Posterior cingulate gyrus (tissue), 11 donors: ENCODE measurements at places on chromosomes 16 and 17.

DNA sequence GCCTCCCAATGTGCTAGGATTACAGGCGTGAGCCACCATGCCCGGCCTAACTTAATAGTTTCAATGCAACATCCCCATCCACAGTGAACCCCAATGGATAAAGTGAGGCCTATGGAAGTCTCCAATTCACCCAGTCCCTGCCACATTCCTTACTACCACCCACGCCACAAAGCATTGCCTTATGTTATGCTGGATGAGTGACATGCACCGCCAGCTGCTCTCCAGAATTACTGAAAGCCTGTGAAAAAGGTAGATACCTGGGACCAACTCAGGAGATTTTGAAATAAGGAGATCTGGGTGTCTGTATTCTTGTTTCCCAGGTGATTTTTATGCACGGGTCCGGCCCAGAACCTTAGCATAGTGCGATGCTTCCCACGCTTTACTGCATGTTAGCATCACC is 16.9 kb upstream of the GAS7 start:
- no peak for DNase-seq

GRCh38 chr17:83180996-83181481 is 101.6 kb downstream of the METRNL start:
- no peak for DNase-seq

DNA sequence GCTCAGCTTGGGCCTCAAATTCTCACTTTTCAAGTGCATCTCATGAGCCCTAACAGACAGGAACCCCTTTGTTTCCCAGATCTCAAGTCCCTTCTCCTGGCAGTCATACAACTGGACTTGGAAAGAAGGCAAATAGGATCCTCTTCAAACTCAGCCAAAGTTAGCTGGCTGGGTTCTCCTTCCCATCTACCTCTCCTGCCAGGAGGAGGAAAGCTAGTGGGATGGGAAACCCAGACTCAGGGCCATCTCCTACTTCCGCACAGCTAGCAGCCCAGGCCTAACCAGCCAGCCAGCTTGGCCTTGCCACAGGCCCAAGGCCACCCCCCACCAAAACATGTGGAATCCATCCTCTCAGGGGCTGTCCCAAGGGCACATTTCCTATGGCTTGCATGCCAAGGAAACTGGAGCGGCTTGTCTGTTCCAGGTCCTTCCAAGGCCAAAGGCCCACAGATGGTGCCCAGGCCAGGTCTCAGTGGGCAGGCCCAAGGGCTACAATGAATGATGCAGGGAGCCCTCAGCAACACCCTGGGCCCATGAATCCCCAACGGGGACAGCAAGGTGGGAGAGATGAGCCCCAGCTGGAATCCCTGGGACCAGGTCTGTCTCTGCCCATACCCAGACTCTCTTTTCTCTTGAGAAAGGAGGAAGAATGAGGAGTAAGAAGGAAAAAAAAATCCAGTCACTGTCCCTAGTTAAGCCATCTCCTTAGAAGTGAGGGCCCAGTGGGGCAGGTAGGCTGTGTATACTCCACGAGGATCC is 1.7 kb downstream of the SMARCD2 start:
- no peak for DNase-seq

DNA sequence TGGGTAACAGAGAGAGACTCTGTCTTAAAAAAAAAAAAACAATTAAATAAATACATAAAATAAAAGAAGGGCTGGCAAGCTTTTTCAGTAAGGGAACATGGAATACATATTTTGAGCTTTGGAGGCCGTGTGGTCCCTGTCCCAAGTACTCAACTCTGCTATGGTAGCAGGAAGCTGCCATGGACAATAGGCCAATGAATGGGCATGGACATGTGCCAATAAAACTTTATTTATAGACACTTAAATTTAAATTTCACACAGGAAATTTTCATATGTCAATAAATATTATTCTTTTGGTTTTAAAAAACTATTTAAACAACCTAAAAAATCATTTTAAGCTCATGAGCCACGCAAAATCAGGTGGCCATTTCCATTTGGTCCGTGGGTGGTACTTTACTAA is 3.8 kb downstream of the OTOA start:
- DNase-seq: no peak

GRCh38 chr17:61489719-61490490 is 37.7 kb downstream of the TBX4 start:
- DNase-seq: no peak

GRCh38 chr16:35152067-35152627 is 1692.7 kb downstream of the TP53TG3F start:
- no peak for DNase-seq

DNA sequence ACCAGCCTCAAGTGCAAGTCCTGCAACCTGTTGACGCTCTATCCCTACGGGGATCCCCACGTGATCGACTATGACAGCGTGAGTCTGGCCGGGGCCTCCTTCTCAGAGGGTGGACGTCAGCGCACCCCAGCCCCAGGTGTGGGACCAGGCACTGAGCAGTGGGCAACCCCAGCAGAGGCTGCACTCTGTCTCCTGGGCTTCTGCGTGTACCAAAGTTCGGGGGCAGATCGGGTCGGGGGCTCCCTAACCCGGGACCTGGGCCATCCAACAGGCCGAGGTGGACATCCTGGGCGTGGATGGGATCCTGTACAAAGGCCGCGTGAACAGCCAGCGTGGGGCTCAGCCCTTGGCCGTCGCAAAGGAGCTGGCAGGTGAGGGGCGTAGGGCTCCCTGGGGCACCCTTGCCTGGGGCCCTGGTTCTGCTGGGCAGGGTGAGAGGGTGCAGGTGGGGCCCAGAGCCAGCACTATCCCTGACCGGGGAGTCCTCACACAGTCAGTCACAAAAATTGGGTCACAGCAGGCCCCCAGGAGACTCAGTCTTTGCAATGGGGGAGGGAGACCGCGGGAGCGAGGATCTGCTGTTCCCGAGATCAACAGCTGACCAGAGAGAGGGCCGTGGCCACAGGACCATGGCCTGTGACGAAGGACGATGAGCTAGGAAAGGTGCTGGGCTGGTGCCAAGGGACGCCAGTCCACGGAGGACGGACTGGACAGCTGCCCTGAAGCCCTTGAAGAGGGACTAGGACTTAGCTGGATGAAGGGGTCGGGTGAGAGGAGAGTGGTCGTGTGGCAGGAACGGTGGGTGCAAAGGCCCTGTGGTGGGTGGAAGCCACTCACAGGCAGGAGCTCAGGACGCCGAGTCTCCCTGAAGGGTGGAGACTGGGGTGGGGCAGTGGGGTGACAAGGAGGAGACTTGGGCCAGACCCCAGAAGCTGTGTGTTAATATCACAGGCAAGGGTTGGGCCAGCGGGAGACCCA is 20.0 kb downstream of the UBALD1 start:
- no peak for DNase-seq

- no peak for DNase-seq
These were observed 19.3 kb upstream of the KRT19 start for GRCh38 chr17:41547378-41547841.

DNA sequence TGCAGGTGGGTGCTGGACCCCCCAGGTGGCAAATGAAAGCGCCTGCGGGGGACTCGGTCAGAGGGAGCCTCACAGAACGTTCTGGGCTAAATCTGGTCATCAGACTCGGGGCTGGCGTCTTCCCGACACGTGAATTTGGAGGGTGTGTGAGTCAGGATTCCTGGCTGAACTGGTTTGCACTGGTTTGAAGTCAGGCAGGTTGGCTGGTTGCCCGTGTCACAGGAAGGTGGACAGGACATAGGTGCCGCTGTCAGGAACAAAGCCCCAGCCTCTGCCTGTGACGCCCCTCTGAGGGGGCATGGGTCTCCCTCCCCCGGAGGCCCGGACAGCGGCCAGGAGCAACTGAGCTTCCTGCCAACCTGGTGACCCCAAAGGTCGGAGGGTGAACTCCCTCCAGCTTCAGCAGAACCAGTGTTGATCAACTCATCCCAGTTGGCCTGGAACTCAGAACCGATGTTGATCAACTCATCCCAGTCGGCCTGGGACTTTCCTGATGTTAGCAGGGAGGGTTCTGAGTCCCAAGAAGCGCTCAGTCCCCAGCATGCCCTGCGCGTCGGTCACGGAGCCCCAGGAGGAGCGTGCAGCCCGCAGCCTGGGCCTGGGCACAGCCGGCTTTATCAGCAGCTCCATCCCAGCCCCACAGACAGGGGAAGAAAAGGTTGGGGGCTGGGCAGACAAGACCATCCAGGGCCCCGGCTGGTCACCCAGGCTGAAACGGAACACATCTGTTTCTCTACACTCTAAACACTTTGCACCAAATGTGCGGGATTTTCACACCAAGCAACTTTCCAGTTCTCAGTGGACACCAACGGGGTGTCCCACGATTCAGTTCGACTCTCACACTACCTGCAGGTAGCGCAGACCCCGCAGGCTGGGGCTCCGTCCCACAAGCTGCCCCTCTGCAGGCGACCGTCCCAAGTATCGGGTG is 14.4 kb upstream of the METRNL start:
- no peak for DNase-seq

GRCh38 chr16:2226245-2226793 is 2.9 kb downstream of the E4F1 start:
- no peak for DNase-seq

- no peak for DNase-seq
These were observed 92.7 kb downstream of the WSCD1 start for GRCh38 chr17:6162892-6163291.

DNA sequence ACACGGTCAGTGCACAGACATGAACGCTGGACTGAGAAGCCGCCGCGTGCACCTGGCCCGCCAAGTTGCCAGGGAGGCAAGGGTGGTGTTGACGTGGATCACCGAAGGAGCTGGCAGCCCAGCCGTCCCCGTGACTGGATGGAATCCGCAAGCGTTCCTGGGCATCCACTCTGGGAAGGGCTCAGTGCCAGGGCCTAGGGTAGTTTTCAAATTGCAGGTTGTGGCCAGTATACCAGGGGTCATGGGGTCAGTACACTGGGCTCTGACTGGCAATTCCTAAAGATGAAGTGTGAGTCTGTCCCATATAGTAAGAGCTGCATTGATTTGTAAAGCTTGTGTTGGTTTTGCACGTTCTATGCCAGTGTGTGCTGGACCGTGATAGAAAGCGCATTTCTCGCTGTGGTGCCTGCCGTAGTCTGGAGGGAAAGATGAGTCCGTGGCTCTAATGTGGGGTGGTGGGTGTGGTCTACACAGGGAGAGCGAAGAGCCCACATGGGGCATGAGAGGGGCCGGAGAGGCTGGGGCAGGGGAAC is 21.1 kb upstream of the METRNL start:
- DNase-seq: no peak

GRCh38 chr17:54662978-54663876 is 237.4 kb upstream of the TOM1L1 start:
- DNase-seq: no peak

GRCh38 chr16:83588070-83588469 is 219.7 kb upstream of the HSBP1 start:
- no peak for DNase-seq

GRCh38 chr17:78137392-78138203 is 7.0 kb downstream of the TMC8 start:
- DNase-seq: no peak

DNA sequence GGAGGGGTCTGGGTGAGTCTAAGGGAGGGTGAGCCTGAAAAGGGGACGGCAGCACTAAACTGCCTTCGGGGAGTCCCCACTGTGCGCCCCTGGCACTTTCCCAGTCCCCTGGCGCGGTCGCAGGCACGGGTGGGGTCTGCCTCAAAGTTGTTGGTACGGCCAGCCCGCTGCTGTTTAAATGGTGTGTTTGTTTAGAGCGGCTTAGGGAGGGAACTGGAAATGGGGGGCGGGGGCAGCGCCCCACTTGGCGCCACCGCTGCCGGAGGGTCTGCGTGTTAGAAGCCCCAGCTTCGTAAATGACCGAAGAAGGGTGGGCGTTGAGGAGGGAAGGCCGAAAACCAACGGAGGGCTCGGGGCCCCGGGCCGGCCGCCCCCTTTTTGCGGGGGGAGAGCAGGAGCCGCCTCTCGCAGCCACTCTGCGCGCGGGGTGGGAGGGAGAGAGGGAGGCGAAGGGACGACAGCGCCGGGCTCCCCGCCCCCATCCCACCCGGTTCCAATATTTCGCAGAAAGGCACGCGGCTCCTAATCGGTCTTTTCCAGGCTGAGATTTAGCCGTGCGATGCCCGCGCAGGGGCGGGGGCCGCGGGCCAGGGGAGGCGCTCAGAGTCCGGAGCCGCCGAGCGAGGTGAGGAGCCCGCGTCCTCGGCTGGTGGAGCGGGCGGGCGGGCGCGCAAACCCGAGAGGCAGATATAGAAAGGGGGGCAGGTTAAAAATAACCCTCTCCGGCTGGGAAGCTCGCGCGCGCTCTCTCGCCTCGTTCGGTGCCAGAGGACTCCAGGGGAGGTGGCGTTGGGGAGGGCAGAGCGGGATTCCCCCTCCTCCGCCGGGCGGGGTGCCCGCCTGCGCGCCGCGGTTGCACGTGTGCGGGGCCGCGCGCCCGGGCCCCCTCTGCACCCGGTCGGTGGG is 54.9 kb downstream of the SREBF1 start:
- DNase-seq: peak; percentile 98

GRCh38 chr17:78397681-78398101 is 19.2 kb downstream of the PGS1 start:
- DNase-seq: no peak

DNA sequence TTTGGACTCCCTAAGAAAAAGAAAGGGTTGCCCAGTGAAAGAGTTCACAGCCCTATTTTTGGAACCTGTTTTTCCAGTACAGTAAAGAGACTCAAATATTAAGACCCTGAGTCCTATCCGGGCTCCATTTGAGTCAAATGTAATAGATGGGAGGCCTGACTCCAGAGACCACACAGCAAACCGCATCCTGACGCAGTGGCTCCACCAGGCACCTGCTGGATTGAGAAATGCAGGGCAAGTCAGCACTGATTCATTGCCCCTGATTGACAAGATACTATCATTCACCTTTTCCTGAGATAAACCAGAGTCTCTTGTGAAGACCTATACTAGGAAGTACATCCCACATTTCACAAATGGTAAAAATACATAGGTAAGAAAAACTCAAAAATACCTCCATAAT is 715.7 kb upstream of the SOX9 start:
- DNase-seq: no peak

GRCh38 chr16:8931859-8932258 is 31.8 kb downstream of the USP7 start:
- no peak for DNase-seq

DNA sequence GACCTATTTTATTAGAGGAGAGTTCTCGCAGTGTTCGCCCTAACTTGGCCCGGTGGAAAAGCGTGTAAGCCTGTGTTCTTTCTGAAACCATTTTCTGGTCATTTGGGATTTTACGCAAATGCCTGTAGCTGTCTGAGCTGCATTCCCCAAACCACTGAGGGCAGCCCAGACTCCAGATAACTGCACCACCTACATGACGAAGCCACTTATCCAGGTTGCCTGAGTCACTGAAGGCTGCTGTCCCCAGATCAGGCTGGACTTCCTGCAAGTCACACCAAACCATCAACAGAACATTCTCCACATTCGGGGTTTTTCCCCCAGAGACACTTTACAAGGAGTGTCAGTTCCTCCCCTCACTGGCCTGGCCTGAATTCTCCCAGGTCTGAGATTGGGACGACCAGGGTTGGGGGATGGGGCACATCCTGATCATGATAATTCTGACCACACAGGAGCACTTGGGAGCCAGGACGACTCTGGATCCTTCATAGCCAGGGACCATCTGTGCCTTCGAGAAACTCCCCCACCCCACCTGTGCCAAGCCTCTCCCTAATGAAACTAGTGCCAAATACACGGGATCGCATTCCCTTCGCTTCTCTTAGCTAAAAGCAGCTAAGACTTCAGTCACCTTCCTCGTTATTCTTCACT is 2.3 kb downstream of the RPRML start:
- no peak for DNase-seq

- DNase-seq: no peak
These were observed 15.2 kb downstream of the RPH3AL start for GRCh38 chr17:337453-337852.
